Progenitor cell of endocrine pancreas (in vitro differentiated cells): ENCODE measurements at places on chromosomes 6 and 20. TPM values are rescaled to one million over a fixed set of nuclear protein-coding genes. Genes with fewer than 3 reads are reported as not detected.

The CRISP2 gene
- total RNA-seq: not detected in 2 replicates

The OPN5 gene
- 0.09 TPM in 1 of 2 replicates, not detected in the other for total RNA-seq

DNA sequence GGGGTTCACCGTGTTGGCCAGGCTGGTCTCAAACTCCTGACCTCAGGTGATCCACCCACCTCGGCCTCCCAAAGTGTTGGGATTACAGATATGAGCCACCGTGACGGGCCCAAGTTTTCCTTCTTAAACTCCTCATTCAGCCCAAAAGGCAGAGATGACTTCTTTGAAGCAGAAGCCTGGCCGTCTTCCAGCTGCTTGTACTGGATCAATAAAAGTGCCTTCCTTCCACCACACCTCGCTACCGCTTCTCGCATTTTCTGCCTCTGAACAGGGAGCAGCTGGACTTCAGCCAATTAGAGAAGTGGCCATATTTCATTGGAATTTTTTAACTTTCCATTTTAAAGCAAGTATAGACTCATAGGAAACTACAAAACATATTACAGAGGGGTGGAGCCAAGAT, 241.1 kb downstream of the PREX1 start:
- peaks cover 37% of the 10 kb centered on the region for H3K4me1 ChIP-seq
- H3K4me3 ChIP-seq: no peak overlapping the region
- H3K36me3 ChIP-seq: no peaks in the 10 kb centered on the region
- peak overlapping the region; percentile 39 for H3K27ac ChIP-seq
- no peak for DNase-seq

The SASH1 gene
- total RNA-seq: 41.6 and 41.7 TPM in 2 replicates

The SS18L1 gene
- 29.8 and 32.0 TPM in 2 replicates for total RNA-seq

GRCh38 chr6:157428427-157429202, 47.6 kb downstream of the ZDHHC14 start:
- no peaks in the 10 kb centered on the region for H3K36me3 ChIP-seq
- H3K4me1 ChIP-seq: peaks cover 43% of the 10 kb centered on the region
- peak overlapping the region; percentile 73 for H3K27ac ChIP-seq
- H3K4me3 ChIP-seq: no peak overlapping the region
- H3K27me3 ChIP-seq: peaks cover 9% of the 10 kb centered on the region

DNA sequence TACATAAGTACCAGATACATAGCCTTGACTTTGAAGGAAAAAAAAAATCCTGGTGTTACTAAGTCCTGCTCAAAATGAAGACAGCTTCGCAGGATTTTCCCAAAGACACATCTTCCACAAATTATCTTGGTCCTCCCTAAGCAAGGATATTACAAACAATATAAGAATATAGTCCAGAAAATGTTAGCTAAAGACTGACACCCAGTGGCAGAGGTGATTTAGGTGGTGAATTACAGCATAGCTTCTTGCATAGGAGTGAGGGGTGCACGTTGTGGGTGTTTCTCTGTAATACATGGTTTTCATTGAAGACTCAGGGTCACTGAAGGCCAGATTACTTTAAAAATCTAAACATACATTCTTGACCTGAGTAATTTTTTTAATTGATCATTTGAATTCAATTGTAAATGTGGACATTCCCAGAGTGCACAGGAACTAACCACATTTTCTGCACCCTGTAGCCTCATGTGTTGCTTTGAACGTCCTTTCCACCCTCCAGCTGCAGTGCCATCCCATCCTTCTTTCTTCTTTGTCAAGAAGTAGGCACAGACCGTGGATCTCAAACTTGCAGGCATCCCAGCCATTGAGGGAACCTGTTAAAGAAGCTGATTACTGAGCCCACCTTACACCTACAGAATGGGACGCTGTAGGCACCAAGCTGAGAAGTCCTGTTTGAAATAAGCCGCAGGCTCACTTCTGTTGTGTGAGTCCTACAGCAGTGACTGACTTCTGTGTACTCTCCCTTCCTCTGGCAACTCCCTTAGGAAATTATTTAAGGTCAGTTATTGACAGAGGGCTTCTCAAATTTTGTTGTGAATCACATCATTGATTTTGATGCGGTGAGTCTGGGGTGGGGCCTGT, 102.6 kb downstream of the PERP start:
- H3K27ac ChIP-seq: no peak overlapping the region
- no peak overlapping the region for H3K4me3 ChIP-seq
- H3K27me3 ChIP-seq: no peaks in the 10 kb centered on the region
- no peak for DNase-seq
- H3K4me1 ChIP-seq: peaks cover 18% of the 10 kb centered on the region

DNA sequence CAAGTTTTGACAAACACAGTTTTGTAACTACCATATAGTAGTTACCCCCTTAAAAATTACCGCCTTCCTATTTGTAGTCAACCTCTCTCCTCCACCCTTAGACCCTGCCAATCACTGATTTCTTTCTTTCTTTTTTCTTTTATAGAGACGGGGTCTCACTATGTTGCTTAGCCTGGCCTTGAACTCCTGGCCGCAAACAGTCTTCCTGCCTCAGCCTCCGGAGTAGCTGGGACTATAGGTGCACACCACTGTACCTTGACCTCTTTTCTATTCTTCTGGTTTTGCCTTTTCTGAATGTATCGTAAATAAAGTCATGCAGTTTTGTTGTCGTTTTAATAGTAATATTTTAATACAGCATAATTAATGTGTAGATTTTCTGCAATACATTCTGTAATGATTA, 460.3 kb downstream of the EPM2A start:
- H3K27ac ChIP-seq: no peak overlapping the region
- H3K4me1 ChIP-seq: peaks cover 31% of the 10 kb centered on the region
- H3K36me3 ChIP-seq: no peaks in the 10 kb centered on the region
- H3K27me3 ChIP-seq: no peaks in the 10 kb centered on the region
- no peak overlapping the region for H3K4me3 ChIP-seq
- no peak for DNase-seq

DNA sequence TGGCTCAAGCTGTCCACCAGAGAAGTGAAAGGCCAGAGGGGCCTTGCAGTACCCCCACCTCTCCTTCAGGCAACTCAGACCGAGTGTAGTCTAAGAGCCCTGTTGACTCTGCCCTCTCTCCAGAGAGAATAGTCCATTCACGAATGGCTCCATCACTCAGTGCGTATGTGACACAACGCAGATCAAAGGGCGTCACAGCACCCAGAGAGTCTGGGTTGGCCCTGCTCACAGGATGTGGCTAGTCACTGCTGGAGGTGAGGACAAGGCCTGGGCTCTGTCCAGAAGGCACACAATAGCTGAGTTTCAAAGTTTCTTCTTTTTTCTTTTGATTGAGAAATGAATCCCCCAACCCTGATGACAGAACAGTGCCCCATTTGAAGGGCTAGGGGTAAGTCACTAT, 74.1 kb downstream of the TRMT11 start:
- H3K36me3 ChIP-seq: peaks cover 16% of the 10 kb centered on the region
- peaks cover 25% of the 10 kb centered on the region for H3K4me1 ChIP-seq
- no peak for DNase-seq
- no peaks in the 10 kb centered on the region for H3K27me3 ChIP-seq

The PTCRA gene
- not detected in 2 replicates for total RNA-seq

GRCh38 chr6:5188646-5189045, 72.1 kb downstream of the LYRM4 start:
- H3K27ac ChIP-seq: no peak overlapping the region
- DNase-seq: no peak
- H3K4me3 ChIP-seq: no peak overlapping the region
- no peaks in the 10 kb centered on the region for H3K27me3 ChIP-seq
- H3K4me1 ChIP-seq: peaks cover 14% of the 10 kb centered on the region

The GUCA1A gene
- total RNA-seq: 0.84 and 1.2 TPM in 2 replicates

GRCh38 chr6:15832841-15833240, 170.0 kb upstream of the DTNBP1 start:
- H3K4me1 ChIP-seq: peaks cover 1% of the 10 kb centered on the region
- H3K36me3 ChIP-seq: no peaks in the 10 kb centered on the region
- peaks cover 36% of the 10 kb centered on the region for H3K27me3 ChIP-seq
- H3K27ac ChIP-seq: no peak overlapping the region

The LSM14B gene
- 81.1 and 84.3 TPM in 2 replicates for total RNA-seq

- H3K36me3 ChIP-seq: no peaks in the 10 kb centered on the region
- no peak for DNase-seq
- H3K27me3 ChIP-seq: peaks cover 16% of the 10 kb centered on the region
- no peak overlapping the region for H3K4me3 ChIP-seq
- peaks cover 8% of the 10 kb centered on the region for H3K4me1 ChIP-seq
- H3K27ac ChIP-seq: peak overlapping the region; percentile 46
Observed at GRCh38 chr6:44041461-44042260, 85.6 kb downstream of the MRPL14 start.

- H3K4me1 ChIP-seq: peaks cover 24% of the 10 kb centered on the region
- H3K36me3 ChIP-seq: peaks cover 2% of the 10 kb centered on the region
- DNase-seq: no peak
- H3K4me3 ChIP-seq: peak overlapping the region; percentile 2
- peak overlapping the region; percentile 91 for H3K27ac ChIP-seq
- no peaks in the 10 kb centered on the region for H3K27me3 ChIP-seq
Observed at GRCh38 chr6:79463621-79464050, 73.6 kb downstream of the LCA5 start.

The TCEA2 gene
- total RNA-seq: 86.7 and 92.7 TPM in 2 replicates

DNA sequence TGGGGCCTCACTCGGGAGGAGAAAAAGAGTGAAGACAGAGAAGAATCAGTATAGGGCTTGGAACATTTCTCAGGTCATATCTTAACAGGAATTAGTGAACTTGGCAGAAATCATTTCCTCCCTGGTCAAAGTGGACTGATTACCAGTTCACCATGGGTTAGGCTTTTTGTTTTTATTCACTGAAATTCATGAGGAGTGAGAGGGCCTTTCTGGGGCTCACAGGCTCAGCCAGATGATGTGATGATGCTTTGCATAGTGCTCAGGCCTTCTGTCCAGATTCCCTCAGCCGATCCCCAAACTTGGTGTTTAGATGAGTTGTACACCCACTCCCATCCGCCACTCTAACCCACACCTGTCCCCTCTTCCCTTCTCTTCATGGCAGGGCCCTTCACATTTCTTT, 32.5 kb downstream of the SRSF3 start:
- peaks cover 12% of the 10 kb centered on the region for H3K4me1 ChIP-seq
- H3K4me3 ChIP-seq: no peak overlapping the region
- no peaks in the 10 kb centered on the region for H3K36me3 ChIP-seq
- H3K27ac ChIP-seq: no peak overlapping the region

- H3K4me3 ChIP-seq: no peak overlapping the region
- peaks cover 2% of the 10 kb centered on the region for H3K4me1 ChIP-seq
- no peak for DNase-seq
- H3K36me3 ChIP-seq: no peaks in the 10 kb centered on the region
Observed at GRCh38 chr6:80339421-80339820, 232.9 kb downstream of the BCKDHB start.

DNA sequence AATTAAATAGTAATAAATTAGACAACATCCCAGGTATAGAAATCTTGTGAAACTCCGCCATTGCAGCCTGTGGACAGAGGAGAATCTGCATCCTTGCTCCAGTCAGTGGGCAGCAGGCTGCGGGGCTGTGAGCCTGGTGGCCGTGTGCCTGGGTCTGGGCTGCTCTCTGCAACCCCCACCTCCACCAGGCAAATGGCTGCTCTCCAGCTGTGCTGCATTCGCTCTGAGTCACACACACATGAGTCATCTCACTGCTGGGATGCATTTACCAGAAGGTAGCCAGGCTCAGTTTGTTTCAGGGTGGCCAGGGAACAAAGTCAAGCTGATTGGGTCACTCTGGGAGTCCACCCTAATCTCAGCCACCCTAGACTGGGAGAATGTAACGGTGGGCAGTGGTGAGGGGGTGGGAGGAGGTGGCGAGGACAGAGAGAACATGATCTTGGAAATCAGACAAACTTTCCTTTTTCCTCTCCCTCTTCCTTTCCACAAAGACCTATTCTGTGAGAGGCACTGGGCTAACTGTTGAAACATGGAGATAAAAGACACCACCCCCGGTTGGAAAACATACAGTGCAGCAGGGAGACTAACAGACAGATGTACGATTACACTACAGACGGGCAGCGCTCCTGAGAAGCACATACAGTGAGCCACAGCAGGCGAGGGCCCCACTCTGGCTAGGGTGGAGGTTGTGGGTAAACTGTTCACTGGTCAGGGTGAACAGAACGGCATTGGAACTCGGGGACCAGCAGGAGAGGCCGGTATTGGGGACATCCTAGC, 59.2 kb downstream of the TRAM2 start:
- no peak overlapping the region for H3K4me3 ChIP-seq
- DNase-seq: no peak
- H3K27ac ChIP-seq: peak overlapping the region; percentile 77
- peaks cover 15% of the 10 kb centered on the region for H3K4me1 ChIP-seq
- H3K27me3 ChIP-seq: no peaks in the 10 kb centered on the region

- no peaks in the 10 kb centered on the region for H3K36me3 ChIP-seq
- peaks cover 5% of the 10 kb centered on the region for H3K4me1 ChIP-seq
- H3K27me3 ChIP-seq: peaks cover 22% of the 10 kb centered on the region
- no peak overlapping the region for H3K4me3 ChIP-seq
- no peak for DNase-seq
Observed at GRCh38 chr6:10268611-10269310, 146.1 kb downstream of the TFAP2A start.

The CLPSL2 gene
- not detected in 2 replicates for total RNA-seq

The CD83 gene
- total RNA-seq: 5.7 and 5.8 TPM in 2 replicates
